Prostate gland (tissue), 2 donors: ENCODE measurements at places on chromosomes 2 and 18. TPM values are rescaled to one million over a fixed set of nuclear protein-coding genes. Genes with fewer than 3 reads are reported as not detected.

Gene ACP1
- total RNA-seq, result 96.9 TPM

Gene ANKRD23
- total RNA-seq, result 15.2 TPM

Gene SPHKAP
- total RNA-seq, result 0.09 TPM

Gene EVX2
- total RNA-seq, result 1.2 TPM

Gene R3HDM1
- total RNA-seq, result 51.5 TPM

Gene SDC1
- total RNA-seq, result 103 TPM

Gene SEPTIN10
- total RNA-seq, result 66.3 TPM

Gene ABCG8
- total RNA-seq, result 0.57 TPM

Gene ZBTB7C
- total RNA-seq, result 14.7 TPM

Gene FNDC4
- 24.1 TPM for total RNA-seq

Gene RPRM
- total RNA-seq, result 4.9 TPM

Gene GCA
- total RNA-seq, result 29.5 TPM

Gene HTR2B
- not detected for total RNA-seq

Gene SCN3A
- total RNA-seq, result 1.6 TPM

Gene ATL2
- total RNA-seq, result 88.7 TPM

Gene TMEM247
- 2.6 TPM for total RNA-seq

Gene ALPI
- not detected for total RNA-seq

Gene NOSTRIN
- 56.1 TPM for total RNA-seq

Gene RGPD3
- 0.09 TPM for total RNA-seq

Gene TRMT61B
- 26.4 TPM for total RNA-seq

Gene DLX1
- total RNA-seq, result 1.3 TPM

Gene G6PC2
- not detected for total RNA-seq

Gene TLX2
- total RNA-seq, result not detected

Gene GNLY
- total RNA-seq, result 0.36 TPM

Gene ASXL3
- 5.1 TPM for total RNA-seq
